NCI-H748 treated with DMSO at 0.1 percent for 48 hours (cell line): ENCODE measurements at places on chromosomes 11 and 22.
A peak's percentile ranks its signal among the peaks of the same experiment; 100 is the strongest.

- no peak for DNase-seq
Measured at GRCh38 chr11:87871056-87871455, 304.2 kb downstream of the RAB38 start.

DNA sequence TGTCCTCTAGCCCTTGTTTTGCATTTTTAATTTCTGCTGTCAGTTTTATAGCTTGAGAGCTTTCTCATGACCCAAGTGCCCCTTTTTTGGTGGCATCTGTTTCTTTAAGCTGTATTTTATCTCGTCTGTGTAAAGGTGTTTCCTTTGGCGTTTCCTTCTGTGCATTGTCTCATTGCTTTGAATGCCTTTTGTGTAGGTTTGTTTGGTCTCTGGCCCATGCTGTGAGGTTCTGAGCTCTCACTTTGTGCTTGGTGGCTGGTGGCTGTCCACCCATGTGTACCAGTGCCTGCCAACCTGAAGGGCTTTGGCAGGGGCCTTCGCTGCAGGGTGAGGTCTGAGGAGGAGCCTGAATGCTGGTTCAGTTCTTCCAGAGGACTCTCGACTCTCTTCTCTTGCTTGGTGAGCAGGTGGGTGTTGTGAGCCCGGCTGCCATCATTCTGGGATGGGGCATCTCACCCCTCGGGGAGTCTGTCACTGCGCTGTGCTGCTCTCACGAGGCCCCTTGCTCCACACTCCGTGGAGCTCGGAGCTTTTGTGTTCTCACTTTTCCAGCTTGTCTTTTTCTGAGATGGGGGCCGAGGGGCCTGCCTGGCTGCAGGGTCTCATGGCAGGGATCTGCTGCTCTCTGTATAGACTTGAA lies 14.9 kb downstream of the AP2A2 start:
- DNase-seq = no peak

GRCh38 chr11:93668171-93668570 lies 6.7 kb downstream of the CEP295 start:
- no peak for DNase-seq

DNA sequence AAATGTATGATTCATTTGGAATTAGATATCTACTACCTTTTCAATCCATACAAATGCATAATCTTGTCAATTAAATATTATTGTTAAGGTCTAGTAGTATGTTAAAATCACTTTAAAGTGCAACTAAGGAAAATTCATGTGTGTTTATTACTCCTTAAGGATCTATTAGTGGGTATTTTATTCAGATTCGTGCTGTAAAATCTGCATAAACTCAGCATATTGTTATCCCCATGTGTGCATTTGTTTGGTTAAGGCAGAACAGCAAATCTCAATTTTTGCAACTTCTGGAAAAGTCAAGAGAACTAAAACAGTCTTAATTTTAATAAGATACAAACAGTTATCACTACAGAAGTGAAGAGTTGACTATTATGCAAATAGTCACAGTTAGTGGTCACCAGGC lies 234.5 kb downstream of the SOX6 start:
- DNase-seq = no peak

- peak; percentile 57 for DNase-seq
Measured at GRCh38 chr11:17351510-17352176, at the start of gene NCR3LG1. Gene NCR3LG1, plus strand, starts transcription at chr11:17351800. Its CDS starts 170 bp downstream, at chr11:17351970.

- DNase-seq = no peak
Measured at GRCh38 chr22:25650833-25651232, 86.4 kb downstream of the GRK3 start.

DNA sequence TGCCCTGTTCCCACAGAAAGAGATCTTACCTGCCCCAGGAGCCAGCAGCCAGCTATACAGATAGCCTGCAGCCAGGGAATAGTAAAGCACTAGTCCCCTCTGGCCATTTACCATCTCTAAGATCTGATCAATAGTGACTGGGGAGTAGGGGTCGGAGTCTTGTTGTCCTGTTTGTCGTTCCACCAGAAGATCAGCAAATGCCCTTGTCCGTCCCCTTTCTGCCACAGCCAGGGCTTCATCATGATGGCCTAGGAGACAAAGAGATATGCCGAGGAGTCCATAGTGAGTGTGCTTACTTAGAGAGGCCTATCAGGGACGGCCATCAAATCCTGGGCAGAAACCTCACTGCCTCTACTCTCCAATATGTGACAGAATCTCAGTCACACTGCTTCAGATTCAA lies 177.1 kb upstream of the PITPNB start:
- no peak for DNase-seq
